ENCODE measurements at places on chromosomes 3 and 15. TPM values are rescaled to one million over a fixed set of nuclear protein-coding genes. Genes with fewer than 3 reads are reported as not detected.
A peak's percentile ranks its signal among the peaks of the same experiment; 100 is the strongest.

DNA sequence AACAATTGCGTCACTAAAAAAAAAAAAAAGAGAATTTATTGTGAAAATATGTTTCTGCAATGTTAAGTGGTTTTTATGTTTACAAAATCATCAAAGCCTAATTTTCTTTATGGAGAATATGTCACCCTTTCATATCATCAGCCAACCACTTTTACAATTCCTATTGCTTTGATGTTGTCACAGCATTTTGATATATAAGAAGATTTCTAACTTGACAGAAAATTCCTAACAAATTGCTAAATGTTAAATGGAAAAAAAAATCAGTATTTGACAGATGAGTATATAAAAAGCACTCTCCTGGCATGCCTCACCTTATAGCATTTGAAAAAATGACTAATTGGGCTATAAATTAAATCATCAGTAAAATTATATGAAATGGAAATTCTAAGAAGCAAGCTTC lies 1457.3 kb upstream of the ALCAM start:
- DNase-seq: no peak

Gene GOLGA8G
- not detected for total RNA-seq

Gene EPB42
- 0.13 TPM for total RNA-seq

Gene ANKRD63
- not detected for total RNA-seq

- DNase-seq: no peak
These were observed 38.0 kb downstream of the PRICKLE2 start for GRCh38 chr3:64187065-64187959.

DNA sequence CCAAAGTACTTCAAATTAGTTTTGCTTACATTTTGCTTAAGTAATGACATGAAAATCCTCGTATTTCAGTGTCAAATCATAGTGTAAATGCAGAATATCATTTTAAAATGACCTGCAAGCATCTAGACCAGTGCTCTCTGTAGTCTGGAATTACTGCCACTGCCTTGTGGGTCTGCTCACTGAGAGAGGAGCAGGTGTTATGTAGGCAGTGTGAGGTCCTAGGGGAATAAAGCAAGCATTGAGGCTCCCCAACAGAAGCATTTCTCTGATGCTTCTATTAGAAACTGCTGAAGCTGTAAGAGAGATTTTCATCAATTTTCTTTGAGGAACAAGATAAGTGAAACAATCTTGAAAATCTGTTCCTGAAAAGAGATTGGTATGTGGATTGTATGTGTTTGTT lies 253.2 kb downstream of the BBX start:
- DNase-seq: no peak

GRCh38 chr15:70322051-70322668 lies 224.4 kb upstream of the TLE3 start:
- no peak for DNase-seq

GRCh38 chr15:68593341-68593740 lies 14.5 kb downstream of the CORO2B start:
- DNase-seq: no peak

Gene GRAMD1C
- total RNA-seq: 16.5 TPM

Gene EPHA3
- 1.5 TPM for total RNA-seq

Gene PHLDB2
- total RNA-seq: 34.2 TPM

- peak; percentile 45 for DNase-seq
These were observed 1.0 kb upstream of the MELTF start for GRCh38 chr3:197030379-197031314.

Gene PLCH1
- total RNA-seq: 0.08 TPM

DNA sequence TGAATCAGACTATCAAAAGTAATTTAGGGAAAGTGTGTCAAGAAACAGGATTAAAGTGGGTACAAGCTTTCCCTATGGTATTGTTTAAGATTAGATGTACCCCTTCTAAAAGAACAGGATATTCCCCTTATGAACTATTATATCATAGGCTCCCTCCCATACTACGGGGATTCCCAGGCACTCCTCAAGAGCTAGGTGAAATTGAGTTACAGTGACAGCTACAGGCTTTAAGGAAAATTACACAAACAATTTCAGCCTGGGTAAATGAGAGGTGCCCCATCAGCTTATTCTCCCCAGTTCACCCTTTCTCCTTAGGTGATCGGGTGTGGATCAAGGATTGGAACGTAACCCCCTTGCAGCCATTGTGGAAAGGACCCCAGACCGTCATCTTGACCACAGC lies 240.8 kb upstream of the CNTN6 start:
- DNase-seq: no peak

Gene SCN11A
- total RNA-seq: 0.15 TPM

DNA sequence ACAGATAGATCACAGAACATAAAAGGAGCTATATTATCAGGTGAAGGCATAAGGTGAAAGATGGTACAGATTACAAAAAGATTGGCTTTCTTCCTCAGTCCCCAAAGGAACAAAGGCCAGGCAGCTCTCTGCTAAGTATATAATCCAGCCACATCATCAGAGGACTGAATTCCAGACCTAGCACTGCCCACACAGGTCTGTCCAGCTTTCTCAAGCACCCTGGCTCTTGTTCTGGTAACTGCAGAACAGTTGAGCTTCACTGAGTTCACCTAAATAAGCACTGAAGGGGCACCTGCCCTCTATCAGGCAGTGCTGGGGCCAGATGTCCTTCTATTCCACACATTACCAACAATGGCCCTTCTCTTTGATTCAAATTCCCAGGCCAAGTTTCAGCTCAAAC lies 6.3 kb downstream of the DUOXA1 start:
- no peak for DNase-seq

- no peak for DNase-seq
These were observed 110.5 kb upstream of the GAP43 start for GRCh38 chr3:115512565-115513415.

- no peak for DNase-seq
These were observed 10.2 kb downstream of the H1-8 start for GRCh38 chr3:129553171-129553570.

GRCh38 chr15:85282504-85283115 lies 97.8 kb upstream of the AKAP13 start:
- DNase-seq: no peak

Gene KBTBD13
- not detected for total RNA-seq

DNA sequence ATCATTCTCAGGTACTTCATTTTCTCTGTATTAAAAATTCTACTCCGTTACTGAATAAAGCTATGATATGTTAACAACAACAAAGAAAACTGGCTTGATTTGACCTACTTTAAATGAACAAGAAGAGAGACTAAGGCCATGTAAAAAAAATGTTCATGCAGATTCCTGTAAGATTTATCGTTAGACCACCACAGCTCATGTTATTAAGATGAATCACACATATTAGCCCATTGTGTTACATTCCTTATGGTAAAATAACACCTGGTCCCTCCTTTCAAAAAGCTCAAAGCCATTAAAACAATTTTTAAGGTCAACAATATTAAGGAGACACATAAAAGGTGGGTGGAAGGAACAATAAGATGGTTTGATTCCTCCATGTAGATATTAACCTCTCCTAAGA lies 6.3 kb downstream of the THOC7 start:
- no peak for DNase-seq

GRCh38 chr3:151147299-151147698 lies 55.7 kb downstream of the GPR171 start:
- DNase-seq: no peak

- DNase-seq: no peak
These were observed 134.7 kb downstream of the ADAMTS17 start for GRCh38 chr15:100207053-100207452.

- no peak for DNase-seq
These were observed 1041.2 kb downstream of the TUSC7 start for GRCh38 chr3:117750674-117751269.

GRCh38 chr3:28244491-28244890 lies 3.1 kb downstream of the CMC1 start:
- DNase-seq: no peak

GRCh38 chr15:68421798-68422402 lies 10.1 kb downstream of the ITGA11 start:
- peak; percentile 11 for DNase-seq

DNA sequence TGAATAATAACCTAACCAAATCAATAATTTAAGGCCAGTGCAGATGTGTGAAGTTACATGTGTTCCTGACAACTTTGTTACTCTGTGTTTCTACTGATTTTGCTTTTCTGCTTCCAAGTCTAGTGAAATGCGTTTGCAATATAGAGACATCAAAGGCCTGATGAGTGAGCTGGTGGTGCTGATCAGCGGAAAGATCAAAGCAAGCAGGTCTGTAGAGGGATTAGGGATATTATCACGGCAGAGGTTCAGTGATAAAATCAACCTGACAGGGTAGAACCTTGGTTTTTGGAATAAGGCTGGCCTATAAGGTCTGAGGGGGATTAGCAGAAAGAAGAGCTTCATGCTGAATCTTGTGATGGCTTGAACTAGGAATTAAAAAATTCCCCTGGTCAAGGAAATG lies 111.7 kb downstream of the EDEM1 start:
- no peak for DNase-seq

DNA sequence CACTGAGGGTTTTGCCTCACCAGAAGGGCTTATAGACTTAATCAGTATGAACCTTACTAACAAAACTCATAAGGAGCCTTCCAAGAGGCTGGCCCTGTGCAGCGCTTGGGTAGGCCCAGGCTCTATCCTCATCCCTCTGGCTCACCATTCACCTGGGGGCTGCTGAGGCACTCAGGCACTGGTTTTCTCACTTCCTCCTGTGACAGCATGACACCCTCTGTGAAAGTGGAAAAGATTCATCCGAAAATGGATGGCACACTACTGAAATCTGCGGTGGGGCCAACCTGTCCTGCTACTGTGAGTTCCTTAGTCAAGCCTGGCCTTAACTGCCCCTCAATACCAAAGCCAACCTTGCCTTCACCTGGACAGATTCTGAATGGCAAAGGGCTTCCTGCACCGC lies 41.3 kb downstream of the PSMD6 start:
- no peak for DNase-seq

Gene PLSCR2
- total RNA-seq: not detected

Gene CCDC54
- not detected for total RNA-seq

Gene LSMEM2
- not detected for total RNA-seq

Gene NT5DC2
- total RNA-seq: 4.1 TPM

DNA sequence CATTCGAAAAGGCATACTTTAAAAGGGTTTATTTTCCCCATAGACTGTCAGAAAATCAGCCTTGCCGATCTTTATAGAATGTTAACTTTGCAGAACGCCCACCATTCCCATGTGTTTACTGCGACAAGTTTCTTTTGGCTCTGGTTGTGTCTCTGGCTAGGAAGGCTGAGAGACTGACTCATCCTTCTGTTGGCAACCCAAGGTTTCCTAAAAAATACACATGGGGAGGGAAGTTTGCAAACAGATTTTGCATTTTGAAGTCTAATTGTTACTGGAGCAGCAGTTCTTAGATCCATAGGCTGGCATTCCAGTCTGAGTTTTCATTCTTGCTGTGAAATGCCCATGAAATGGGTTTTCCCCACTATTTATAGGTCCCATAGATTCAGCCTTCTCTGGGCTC lies 37.9 kb upstream of the MINAR1 start:
- DNase-seq: no peak

DNA sequence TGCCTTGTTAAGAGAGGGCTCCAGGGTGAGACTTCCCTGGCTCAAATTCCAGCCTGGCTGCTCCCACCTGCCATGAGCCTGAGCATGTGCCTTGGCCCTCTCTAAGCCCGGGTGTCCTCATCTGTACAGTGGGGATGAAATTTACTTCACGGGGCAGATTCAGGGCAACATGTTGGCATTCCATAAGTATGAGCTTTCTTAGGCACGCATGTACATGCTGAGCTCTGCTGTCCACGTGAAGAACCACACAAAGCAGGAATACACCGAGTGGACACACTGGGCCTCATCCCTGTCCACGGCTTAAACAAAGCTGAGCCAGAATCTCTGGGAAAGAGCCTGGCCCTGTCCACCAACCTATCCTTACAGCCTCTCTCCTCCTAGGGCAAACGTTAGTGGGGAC lies 167.4 kb downstream of the OSBPL10 start:
- DNase-seq: no peak

Gene PROS1
- total RNA-seq: 147 TPM

Gene GPR160
- 0.96 TPM for total RNA-seq

- DNase-seq: no peak
These were observed 95.2 kb downstream of the NUP210 start for GRCh38 chr3:13324835-13325501.

- no peak for DNase-seq
These were observed 115.6 kb downstream of the RFX7 start for GRCh38 chr15:56128081-56128480.

- DNase-seq: no peak
These were observed 504.2 kb upstream of the PROK2 start for GRCh38 chr3:72288955-72289691.

Gene TFG
- 50.2 TPM for total RNA-seq

GRCh38 chr3:35744419-35744818 lies 105.1 kb downstream of the ARPP21 start:
- DNase-seq: no peak

DNA sequence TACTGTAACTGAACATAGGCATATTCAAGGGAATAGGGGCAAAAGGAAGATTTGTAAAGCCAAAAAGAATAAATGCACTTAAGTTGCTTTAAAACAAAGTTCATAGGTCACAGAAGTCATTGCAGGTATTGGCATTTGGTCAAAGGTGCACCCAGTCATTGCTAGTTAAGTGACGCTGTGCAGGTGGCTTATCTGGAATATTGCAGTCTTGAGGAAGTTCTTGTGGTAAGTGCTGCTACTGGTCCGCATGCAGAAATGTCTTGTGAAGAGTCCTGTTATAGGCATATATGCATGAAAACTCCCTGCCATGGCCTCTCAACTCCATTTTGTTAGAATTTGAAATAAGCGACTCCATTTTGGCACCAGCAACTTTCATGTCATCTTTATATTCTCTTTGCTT lies 293.1 kb downstream of the GBE1 start:
- no peak for DNase-seq

Gene KBTBD8
- total RNA-seq: 1.5 TPM

GRCh38 chr3:98626151-98626550 lies 32.7 kb upstream of the CPOX start:
- DNase-seq: no peak

DNA sequence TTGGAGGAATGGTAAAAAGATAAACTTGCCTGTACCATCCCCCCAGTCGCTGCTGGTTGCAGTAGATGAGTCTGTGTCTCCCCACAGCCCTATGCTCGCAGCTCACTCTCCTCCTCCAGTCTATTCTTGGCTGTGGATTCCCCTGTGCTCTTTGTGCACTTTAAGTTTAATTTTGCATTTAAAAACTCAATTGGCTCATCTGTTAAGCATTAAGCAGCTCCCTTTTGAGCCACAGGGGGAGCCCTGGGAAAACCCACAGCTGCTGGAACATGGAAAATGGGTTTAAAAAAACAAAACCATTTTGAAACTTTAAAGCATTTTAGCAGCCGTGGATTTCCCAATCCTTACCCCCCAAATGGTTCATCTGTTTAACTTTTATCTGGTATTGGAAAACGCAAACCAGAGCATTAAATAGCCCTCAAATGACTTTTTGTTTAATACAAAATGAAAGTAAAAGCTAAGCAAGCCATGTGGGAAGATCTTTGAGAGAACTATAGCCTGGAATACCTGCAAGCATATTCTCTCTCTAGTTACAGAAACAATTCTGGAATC lies 536.9 kb downstream of the ZIC1 start:
- peak; percentile 54 for DNase-seq

DNA sequence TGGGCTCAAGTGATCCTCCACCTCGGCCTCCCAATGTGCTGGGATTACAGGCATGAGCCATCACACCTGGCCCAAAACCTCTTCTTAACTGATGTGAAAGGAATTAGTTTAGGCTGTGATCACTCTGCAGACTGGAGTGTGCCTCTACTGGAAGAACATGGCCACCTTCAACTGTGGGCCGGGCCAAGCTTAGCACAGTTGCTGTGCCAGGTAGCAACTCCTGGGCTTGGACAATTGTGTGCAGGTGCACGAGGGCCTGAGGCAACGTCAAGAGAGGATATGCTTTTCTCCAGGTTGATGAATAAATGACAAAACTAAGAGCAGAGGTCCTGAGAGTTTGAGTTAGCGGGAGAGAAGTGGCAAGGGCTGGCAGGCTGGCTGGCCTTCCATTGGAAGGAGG lies 6.5 kb downstream of the FAH start:
- no peak for DNase-seq
